ENCODE measurements at places on chromosomes 7 and 10.

DNA sequence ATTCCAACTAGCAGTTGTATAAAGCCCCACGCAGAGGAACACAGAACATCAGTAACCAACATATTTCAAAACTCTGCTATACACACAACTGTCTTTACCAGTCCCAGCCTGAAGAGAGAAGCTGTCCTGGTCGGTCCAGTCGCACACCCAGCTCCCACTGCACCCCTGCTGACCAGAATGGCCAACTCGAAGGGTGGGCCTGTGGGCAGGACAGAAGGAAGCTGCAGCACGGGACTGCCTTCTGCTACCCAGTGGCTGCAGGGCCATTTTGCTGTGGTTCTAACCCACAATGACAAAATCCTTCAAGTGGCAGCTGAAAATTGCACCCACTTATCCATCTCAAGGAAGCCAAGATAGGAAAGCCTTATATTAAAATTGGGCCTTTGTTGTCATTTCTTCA, 48.2 kb downstream of the GSDME start:
- DNase-seq = no peak

- no peak for DNase-seq
Measured at GRCh38 chr10:78173360-78174015, 139.8 kb downstream of the RPS24 start.

GRCh38 chr10:75774783-75775490, 343.5 kb downstream of the LRMDA start:
- no peak for DNase-seq

DNA sequence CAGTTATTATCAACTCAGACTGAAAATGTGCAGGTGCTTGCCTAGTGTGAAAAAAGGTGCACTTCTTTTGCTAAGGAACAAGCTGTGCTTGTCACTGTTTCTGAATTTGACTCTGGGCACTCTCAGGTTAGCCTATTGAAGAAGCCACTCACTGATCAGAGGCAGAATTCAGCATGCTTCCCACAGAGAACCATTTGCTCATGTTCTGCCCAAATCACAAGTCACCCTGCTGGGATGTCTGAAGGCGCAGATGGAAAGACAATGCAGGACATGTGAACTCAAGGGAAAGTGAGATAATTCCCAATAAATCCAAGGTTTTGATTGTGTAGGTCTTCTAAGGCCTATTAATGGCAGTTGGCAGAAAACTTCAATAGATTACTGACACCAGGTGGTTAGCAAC, 47.8 kb upstream of the CSTF2T start:
- no peak for DNase-seq

DNA sequence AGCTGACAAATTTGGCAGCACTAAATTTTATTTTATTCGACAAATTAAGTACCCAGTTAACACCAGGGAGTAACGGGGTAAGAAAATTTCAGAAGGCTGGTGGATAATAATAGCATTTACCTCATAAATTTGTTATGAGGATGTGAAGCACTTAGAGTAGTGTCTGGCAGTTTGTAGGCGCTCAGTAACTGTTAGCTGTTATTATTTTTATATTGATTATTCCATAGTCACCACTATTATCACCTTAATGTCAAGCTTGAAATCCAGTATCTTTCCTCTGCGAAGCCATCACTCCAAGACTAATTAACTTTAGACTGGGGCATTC, 563 bp upstream of the COA1 start:
- no peak for DNase-seq

DNA sequence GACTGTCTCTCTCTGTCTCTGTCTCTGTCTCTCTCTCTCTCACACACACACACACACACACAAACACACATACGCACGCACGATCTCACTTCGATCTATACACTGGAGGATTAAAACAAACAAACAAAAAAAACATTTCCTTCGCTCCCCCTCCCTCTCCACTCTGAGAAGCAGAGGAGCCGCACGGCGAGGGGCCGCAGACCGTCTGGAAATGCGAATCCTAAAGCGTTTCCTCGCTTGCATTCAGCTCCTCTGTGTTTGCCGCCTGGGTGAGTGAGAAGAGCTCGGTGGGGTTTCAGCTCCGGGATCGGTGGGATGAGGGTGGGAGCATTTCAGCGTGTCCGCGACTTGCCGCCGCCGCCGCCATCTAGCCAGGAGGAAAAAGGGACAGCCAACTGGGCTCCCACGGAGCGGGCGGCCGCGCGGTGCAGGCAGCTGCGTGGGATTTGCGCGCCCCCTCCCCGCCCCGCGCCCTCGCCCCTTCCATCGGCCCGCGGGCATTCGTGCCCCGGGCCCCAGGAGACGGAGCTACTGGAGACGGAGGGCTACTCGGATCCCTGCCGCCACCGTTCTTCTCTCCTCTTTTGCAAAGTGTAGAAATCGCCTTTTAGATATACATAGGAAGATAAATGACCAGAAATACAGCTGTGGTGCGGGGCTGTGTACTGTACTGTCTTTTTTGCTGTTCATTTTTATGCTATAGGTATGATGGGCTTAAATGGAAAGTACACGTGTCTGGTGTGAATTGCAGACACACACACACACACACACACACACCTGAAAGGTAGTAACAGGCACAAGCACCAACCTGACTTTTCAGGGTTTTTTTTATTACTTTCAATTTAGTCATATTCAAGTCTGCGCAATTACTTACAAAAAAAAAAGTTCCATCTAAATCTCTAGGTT, 581 bp downstream of the PTPRZ1 start:
- DNase-seq = no peak

DNA sequence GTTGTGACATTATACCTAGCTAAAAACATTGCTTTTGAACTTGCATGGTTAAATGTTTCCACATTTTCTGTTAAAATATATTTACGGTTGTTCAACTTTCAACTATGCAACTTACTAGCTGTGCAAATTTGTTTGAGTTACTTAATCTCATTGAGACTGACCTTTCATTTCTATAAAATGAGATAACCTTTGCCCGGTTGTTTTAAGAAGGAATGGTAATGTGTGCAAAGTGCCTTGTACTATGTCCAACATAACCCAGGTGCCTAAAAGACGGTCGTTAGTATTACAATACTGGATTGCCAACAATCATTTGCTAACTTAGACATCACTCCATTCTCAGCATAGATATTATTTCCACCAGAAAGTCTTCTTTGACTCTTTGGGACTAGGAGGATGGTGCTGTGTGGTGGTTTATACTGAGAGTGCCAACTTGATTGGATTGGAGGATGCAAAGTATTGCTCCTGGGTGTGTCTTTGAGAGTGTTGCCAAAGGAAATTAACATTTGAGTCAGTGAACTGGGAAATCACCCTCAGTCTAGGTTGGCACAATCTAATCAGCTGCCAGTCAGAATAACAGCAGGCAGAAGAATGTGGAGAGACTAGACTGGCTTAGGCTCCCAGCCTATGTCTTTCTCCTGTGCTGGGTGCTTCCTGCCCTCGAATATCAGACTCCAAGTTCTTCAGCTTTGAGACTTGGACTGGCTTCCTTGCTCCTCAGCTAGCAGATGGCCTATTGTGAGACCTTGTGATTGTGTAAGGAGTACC, 85.2 kb upstream of the PDSS1 start:
- no peak for DNase-seq

DNA sequence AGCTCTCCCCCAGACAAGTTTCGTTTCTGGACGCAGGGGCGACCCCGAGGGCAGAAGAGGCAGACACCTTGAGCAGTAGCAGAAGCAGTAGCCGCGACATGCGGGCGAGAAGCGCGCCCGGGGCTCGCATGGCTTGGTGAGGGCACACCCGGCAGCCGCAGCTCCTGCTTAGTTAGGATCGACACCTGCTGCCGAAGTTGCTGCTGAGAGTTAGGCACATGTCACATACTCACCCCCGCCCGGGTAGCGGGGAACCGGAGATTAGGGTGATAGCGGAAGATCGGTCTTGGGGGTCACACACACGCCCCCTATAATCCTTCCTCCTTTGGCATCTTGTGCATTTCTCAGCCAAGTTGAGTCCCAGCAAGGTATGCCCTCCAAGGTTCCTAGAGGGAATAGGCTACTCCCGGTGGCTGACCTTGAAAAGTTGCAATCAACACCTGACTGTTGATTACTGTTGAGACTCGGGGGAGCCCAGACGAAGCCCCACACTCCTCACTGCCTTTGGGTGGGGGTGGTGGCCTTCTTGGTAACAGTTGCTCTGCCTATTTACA, 668 bp downstream of the GPR37 start:
- no peak for DNase-seq

- no peak for DNase-seq
Measured at GRCh38 chr7:30805081-30805691, 34.0 kb downstream of the MINDY4 start.

- no peak for DNase-seq
Measured at GRCh38 chr10:14660831-14661230, 113.9 kb downstream of the FAM107B start.

DNA sequence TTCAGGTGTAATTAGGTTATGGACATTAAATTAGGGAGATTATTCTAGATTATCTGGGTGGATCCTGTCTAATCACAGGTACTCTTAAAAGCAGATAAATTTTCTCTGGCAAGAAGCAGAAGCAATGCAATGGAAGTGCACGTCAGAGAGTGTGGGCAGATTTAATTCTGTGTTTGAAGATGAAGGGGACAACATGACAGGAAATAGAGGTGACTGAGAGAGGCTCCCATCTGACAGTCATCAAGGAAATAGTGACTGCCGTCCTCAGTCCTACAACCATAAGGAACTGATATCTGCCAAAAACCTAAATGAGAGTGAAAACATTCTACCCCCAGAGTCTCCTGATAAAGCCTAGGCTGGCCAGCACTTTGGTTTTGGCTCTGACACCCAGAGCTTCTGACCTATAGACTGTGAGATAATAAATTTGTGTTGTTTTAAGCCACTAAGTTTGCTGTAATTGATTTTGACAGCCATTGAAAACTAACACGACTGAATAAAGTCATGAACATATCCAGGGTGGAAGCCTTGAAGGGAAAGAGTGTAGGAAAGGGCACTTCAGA, 30.5 kb upstream of the DDX50 start:
- no peak for DNase-seq

- DNase-seq = no peak
Measured at GRCh38 chr7:49483142-49483541, 290.3 kb upstream of the VWC2 start.

DNA sequence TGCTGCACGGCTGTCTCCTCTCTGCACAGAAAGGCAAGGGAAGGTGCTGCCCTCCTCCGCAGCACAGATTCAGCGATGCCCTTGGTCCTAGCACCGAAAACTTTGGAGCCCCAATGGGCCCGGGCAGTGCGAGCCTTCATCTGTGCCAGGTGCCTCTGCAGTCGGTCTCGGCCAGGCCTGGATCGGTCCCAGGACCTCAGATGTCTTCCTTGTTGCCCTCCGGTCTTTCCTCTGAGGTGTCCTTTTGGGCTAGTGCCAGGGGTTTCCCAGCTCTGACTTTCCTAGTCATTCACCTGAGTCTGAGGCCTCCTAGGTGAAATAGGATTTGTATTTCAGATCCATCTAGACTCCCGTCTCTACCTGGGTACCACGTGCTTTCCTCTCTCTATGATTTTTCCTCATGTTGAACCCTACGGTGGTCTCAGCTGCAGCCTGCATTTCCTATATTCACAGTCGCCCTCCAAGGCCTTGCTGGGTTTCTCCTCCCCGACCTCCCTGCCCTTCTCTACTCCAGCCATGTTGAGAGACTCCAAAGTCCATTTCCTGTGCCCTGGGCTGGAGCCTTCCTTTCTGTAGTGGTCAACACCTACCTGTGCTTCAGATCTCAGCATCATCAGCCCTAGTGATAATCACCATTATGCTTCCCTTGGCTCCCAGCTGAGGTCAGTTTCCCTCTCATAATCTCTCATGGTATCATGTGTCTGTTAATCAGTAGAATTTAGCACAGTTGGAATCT, 92.0 kb upstream of the PRSS58 start:
- DNase-seq = no peak

DNA sequence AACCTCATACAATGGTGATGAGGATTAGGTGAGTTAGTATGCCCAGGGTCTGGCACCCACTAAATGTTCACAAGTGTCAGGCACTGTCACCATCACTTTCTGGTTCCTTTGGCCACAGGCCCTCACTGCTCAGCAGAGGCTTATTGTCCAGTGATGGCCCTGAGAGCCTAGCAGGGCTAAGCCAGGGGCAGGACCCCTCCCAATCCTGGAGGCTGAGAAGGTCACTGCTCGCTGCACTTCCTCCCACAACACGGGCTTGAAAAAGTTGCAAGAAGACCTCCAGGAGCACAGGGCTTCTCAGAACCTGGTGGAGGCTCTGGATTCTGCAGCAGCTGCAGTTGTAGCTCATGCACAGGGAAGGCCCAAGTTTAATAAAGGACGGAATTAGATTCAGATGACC, 48.1 kb downstream of the DRGX start:
- DNase-seq = peak; percentile 9

- DNase-seq = no peak
Measured at GRCh38 chr7:158034571-158034970, 553.1 kb downstream of the PTPRN2 start.

DNA sequence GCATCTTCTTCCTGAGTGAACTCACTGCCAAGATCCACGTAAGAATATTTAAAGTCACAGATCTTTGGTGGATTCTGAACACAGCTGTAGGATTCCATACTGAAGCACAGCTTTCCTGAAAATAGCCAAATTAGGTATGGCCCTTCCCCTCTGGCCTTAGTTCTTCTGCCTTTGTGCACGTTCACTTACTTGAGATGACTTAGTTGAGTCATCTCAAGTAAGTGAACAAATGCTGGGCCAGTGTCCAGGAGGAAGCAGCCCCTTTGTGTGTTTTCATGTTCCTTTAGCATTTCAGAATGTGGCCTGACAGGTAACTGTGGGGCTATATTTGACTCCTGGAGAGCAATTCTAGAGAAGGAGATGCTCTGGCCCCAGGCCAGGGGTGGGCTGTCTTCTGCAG, 51.5 kb downstream of the CCNY start:
- DNase-seq = no peak

DNA sequence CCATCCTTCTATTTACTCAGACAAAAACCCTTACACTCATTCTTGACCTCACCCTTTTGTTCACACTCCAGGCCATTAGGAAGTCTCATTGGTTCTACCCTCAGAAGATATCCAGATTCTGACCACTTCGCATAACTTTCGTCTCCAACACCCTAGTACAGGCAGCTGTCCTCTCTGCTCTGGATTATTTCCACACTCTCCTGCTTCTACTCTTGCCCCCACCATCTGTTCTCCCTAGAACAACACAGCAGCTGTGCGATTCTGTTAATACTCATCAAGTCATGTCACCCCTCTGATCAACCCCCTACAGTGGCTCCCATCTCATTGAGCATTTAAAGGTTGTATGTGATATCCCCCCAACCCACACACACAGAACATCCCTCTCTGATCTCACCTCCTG, 15.5 kb upstream of the TRIL start:
- no peak for DNase-seq

- no peak for DNase-seq
Measured at GRCh38 chr7:36215457-36215765, 62.4 kb downstream of the EEPD1 start.

- no peak for DNase-seq
Measured at GRCh38 chr7:130351791-130352090, 7.1 kb downstream of the CPA5 start.

DNA sequence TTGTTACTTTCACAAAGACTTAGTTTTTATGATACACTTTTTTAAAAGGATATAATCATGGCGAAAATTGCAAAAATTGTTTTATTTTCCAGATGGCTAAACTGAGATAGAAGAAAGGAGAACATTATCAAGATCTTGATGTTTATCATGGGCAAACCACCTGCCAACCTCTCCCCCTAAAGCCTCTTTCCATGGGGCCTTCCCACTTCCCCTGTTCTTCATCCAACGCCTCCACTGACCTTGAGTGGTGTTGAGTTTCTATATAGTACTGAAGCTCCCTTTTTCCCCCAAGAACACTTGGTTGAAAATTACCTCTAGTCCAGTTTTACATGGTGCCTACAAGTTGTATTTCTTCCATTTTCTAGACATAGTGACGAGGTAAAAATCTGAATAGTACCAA, 5.0 kb downstream of the CREB3L2 start:
- no peak for DNase-seq
